Psoas muscle (tissue), 8 donors: ENCODE measurements at places on chromosomes 7 and 10. TPM values are rescaled to one million over a fixed set of nuclear protein-coding genes. Genes with fewer than 3 reads are reported as not detected.

WNT8B gene
- not detected for polyA plus RNA-seq

CYP26A1 gene
- polyA plus RNA-seq = 0.04 TPM

MCM10 gene
- 0.07 TPM for polyA plus RNA-seq

CFAP69 gene
- polyA plus RNA-seq = 1.2 TPM

KLLN gene
- 0.96 TPM for polyA plus RNA-seq

KLHDC10 gene
- polyA plus RNA-seq = 17.6 TPM

GDF2 gene
- polyA plus RNA-seq = not detected

DNA sequence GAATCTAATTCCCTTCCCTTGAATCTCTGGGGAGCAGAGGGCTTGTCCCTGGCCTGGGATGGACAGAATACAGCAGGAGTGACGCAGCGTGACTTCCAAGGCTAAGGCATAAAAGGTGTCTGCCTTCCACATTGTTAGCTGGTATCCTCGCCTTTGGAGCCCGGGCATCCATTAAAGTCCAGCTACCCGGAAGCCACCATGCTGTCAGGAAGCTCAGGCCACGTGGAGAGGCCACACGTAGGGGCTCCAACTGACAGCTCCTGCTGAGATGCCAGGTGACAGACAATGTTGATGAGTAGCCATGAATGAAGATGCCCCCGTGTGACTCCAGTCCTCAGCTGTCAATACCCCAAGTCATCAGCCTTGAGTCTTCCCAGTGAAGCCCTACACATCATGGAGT lies 99.9 kb downstream of the OAT start:
- DNase-seq = no peak
- no peaks in the 10 kb centered on the region for H3K4me1 ChIP-seq
- no peaks in the 10 kb centered on the region for H3K36me3 ChIP-seq
- no peak overlapping the region for H3K4me3 ChIP-seq
- no peak overlapping the region for H3K27ac ChIP-seq
- H3K27me3 ChIP-seq = no peaks in the 10 kb centered on the region

- no peak overlapping the region for H3K27ac ChIP-seq
- no peaks in the 10 kb centered on the region for H3K4me1 ChIP-seq
- DNase-seq = no peak
- no peaks in the 10 kb centered on the region for H3K36me3 ChIP-seq
- no peaks in the 10 kb centered on the region for H3K27me3 ChIP-seq
Measured at GRCh38 chr10:15632456-15633091, 87.1 kb downstream of the ITGA8 start.

DNA sequence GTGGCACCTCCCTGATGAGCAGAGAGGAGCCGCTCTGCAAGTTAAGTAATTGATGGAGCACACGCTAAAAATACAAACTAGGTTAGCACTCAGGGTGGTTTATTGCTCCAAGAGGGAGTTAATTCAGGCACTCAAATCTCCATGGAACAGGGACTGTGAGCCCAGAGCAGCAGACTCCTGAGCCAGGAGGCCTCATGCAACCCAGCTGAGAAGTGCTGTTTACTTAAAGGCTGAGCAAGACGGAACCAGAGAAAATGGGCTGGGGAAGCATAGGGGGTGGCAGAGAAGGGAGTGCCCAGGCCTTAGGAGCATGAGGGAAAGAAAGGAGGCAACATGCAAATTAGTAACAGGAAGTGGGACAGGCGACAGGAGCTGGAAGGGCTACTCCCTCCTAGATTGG lies 174.1 kb downstream of the KCNMA1 start:
- H3K36me3 ChIP-seq = no peaks in the 10 kb centered on the region
- H3K4me3 ChIP-seq = no peak overlapping the region
- no peak for DNase-seq

DNA sequence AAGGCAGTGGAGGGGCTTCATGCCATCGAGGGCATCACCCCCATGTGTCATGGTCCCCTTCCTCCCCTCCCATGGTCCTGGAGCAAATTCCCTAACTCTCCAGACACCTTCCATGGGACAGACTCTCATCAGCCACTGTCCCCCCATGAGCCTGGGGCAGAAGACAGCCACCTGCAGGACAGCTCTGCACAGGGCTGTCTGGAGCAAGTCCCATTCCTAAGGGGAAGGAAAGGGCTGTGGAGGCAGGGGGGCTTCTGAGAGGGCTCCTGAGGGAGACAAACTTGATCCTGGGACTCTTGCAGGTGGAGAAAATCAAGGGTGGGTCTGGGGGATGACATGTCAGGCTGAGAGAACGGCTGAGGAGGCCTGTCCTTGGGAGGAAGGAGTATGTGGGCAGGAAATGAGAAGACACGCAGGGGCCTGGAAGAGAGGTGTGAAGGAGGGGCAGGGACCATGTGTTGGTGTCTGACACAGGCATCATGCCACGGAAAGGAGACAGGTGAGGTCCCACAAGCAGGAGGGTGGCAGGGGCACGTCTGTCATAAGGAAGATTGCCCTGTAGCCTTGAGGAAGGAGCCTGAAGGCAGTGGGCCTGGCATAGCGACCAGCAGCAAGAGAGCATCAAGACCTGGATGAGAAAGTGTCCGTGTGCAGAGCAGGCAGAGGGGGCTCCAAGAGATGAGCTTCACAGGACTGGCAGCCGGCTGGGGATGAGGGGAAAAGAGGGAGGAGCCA lies 14.4 kb upstream of the GDF10 start:
- H3K27me3 ChIP-seq = no peaks in the 10 kb centered on the region
- no peaks in the 10 kb centered on the region for H3K4me1 ChIP-seq
- no peak overlapping the region for H3K4me3 ChIP-seq
- DNase-seq = no peak
- no peaks in the 10 kb centered on the region for H3K36me3 ChIP-seq

DNA sequence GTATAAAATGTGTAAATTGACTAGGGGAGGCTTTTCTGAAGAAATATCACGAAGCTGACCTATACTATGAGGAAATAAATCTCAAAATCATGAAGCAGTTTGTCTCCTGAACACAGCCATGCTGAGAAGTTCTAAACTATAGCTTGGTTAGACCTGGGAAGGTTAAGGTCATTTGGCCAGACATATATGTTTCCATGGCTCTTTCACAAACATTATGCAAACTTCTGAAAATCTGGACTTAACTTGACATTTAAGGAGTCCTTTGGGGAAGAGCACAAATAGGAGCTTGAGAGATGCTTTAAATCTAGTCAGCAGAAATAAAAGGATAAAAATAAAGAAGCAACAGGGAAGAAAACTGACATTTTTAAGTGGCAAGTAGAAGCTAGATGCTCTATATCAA lies 115.9 kb upstream of the MEOX2 start:
- no peaks in the 10 kb centered on the region for H3K27me3 ChIP-seq
- H3K4me1 ChIP-seq = no peaks in the 10 kb centered on the region
- no peak overlapping the region for H3K4me3 ChIP-seq
- H3K36me3 ChIP-seq = no peaks in the 10 kb centered on the region
- H3K27ac ChIP-seq = no peak overlapping the region

DNA sequence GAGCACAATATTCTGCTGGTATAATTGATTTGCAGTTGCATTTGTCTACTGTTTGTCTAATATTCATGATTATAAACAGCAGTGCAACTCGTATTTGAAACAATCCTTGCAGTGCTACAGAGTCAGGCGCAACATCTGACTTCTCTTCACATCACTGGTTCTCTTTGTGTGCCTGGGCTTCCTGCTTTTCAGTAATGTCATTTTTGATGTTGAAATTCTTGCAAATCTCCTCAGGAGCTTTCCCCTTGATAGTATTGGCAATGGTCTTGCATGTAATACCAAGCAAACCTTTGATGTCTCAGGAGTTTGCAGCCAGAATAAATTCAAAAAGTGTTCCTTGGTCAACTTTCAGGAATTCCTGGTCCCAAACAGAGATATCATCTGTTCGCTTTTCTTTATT lies 20.2 kb downstream of the HPS6 start:
- no peaks in the 10 kb centered on the region for H3K27me3 ChIP-seq
- DNase-seq = no peak
- H3K36me3 ChIP-seq = no peaks in the 10 kb centered on the region
- H3K4me3 ChIP-seq = no peak overlapping the region

- no peaks in the 10 kb centered on the region for H3K36me3 ChIP-seq
- H3K4me1 ChIP-seq = no peaks in the 10 kb centered on the region
- no peaks in the 10 kb centered on the region for H3K27me3 ChIP-seq
- no peak overlapping the region for H3K4me3 ChIP-seq
Measured at GRCh38 chr10:30007406-30007805, 52.0 kb downstream of the JCAD start.

DNA sequence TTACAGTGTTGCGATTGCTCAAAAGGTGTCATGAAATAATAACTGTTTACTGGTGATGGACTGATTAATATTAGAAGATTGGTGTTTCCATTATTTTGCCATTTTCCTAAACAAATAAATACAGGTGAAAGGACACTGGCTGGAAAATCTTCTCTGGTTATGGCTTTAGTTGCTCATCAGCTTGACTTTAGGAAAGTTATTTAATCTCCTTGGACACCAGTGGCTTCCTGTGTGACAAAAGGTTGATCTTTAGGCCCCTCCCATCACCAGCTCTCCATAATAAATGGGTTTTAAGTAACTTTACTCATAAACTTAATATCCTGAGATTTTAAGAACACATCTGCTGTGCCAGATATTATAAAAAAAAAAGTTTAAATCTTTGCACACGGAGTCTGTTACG lies 737 bp downstream of the CABCOCO1 start:
- peaks cover 8% of the 10 kb centered on the region for H3K27me3 ChIP-seq
- peak overlapping the region; percentile 70 for H3K4me3 ChIP-seq
- no peak for DNase-seq

- H3K36me3 ChIP-seq = no peaks in the 10 kb centered on the region
- H3K4me3 ChIP-seq = no peak overlapping the region
- no peaks in the 10 kb centered on the region for H3K27me3 ChIP-seq
- no peaks in the 10 kb centered on the region for H3K4me1 ChIP-seq
- no peak overlapping the region for H3K27ac ChIP-seq
Measured at GRCh38 chr7:105756367-105756766, 120.0 kb downstream of the ATXN7L1 start.

DNA sequence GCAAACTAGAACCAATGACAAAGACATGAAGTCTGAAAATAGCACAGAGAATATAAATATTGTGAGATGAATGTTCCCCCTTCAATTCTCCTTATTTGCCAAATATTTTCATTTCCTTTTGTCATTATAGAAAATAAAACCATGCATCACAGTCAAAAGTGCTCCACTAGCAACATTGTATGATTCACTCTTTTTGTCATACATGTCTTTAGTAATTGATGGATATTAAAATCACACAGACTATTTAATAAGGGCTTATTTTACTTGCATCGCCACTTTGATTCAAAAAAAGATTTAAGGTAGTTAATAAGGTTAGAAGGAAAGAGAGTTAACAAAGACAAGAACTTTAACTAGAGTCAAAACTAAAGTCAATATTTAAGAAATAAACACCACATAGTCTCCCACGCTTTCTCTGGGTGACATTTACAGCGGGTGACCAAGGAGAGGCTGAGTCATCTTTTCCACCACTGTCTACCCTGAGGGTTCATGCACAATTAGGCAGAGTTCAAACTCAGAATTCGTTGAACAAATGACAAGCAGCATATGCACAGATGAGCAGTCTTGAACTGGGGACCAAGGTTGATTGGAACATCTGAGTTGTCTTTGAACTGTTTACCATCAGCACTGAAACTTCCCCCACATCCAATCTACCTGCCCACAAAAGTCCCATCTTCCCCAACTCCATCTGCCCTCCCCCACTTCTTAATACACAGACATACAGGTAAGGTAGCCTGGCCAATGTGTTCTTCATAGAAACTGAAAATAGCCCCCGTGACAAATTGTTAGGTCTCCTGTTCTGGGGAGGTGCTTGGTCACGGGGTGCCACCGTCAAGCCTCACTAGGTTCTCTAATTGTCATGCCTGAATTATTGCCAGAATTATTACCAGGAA lies 42.5 kb downstream of the C7orf25 start:
- no peaks in the 10 kb centered on the region for H3K27me3 ChIP-seq
- H3K4me3 ChIP-seq = no peak overlapping the region
- DNase-seq = no peak
